Activated CD8-positive, alpha-beta T cell treated with anti-CD3 and anti-CD28 coated beads for 36 hours (primary cell): ENCODE measurements at places on chromosomes 3 and 15. TPM values are rescaled to one million over a fixed set of nuclear protein-coding genes. Genes with fewer than 3 reads are reported as not detected.

REC114 gene
- not detected for total RNA-seq

TGM5 gene
- 0.11 TPM for total RNA-seq

SPATA12 gene
- total RNA-seq = not detected

HYAL3 gene
- 4.1 TPM for total RNA-seq

DNA sequence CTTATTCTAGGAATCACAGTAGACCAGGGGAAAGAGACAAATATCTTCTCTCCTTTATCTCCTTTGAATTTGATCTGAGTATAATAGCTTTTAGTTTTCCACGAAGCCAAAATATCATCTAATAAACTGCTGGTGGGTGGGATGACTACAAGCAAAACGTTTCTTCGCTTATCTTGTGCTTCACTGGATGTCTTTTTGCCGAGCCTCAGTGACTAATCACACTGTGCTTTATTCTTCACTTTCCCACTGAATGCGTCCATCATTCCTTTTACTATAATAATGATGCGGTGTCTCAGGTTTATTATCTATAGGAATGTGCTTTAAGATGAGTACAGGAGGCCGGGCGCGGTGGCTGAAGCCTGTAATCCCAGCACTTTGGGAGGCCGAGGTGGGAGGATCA, 32.5 kb downstream of the CEP152 start:
- H3K4me1 ChIP-seq = no peaks in the 10 kb centered on the region
- no peaks in the 10 kb centered on the region for H3K27me3 ChIP-seq
- peaks cover 53% of the 10 kb centered on the region for H3K36me3 ChIP-seq
- H3K27ac ChIP-seq = no peak overlapping the region

- peak; percentile 49 for DNase-seq
- H3K4me3 ChIP-seq = peak overlapping the region; percentile 62
- peaks cover 54% of the 10 kb centered on the region for H3K36me3 ChIP-seq
- H3K27ac ChIP-seq = peak overlapping the region; percentile 98
- no peaks in the 10 kb centered on the region for H3K27me3 ChIP-seq
These were observed 33.5 kb downstream of the TGFBR2 start for GRCh38 chr3:30639937-30640336.

GRCh38 chr3:188185717-188186251, 31.8 kb downstream of the LPP start:
- H3K27me3 ChIP-seq = no peaks in the 10 kb centered on the region
- H3K36me3 ChIP-seq = peaks cover 2% of the 10 kb centered on the region
- DNase-seq = peak; percentile 14
- H3K4me3 ChIP-seq = no peak overlapping the region

GRCh38 chr15:52528564-52529340, at the start of gene MYO5A:
Gene MYO5A, minus strand, starts transcription at chr15:52528880. Its CDS starts 74 bp downstream, at chr15:52528806.
- H3K4me3 ChIP-seq = peak within 1 kb of the TSS; percentile 95
- DNase-seq = peak; percentile 83
- peaks cover 8% of the 10 kb centered on the region for H3K27me3 ChIP-seq
- no peaks in the 10 kb centered on the region for H3K36me3 ChIP-seq
- H3K27ac ChIP-seq = peak within 1 kb of the TSS; percentile 88

DNA sequence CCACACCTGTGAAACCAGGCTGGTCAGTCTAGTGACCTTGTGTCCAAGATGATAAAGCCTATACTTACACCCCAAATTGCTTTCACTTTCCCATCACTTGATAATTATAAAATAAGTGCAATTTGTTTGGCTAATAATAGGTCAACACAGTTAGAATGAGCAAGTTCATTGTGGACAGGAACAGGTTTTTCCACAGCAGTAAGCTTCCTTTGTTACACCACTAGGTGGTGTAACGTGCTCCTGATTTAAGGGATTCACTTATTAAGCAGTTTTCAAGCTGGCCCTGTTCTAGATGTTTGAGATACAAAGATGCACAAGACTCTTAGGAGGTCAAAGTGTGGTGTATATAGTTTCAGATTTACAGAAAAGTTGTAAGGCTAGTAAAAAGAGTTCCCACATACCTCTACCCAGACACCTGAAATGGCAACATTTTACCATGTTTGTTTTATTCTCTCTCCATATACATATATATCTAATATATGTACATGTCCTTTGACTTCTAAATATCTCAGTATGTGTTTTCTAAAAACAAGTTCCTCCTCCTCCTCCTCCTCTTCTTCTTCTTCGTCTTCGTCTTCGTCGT, 6.8 kb upstream of the MFSD1 start:
- no peak for DNase-seq
- H3K36me3 ChIP-seq = no peaks in the 10 kb centered on the region
- no peak overlapping the region for H3K27ac ChIP-seq
- H3K4me3 ChIP-seq = no peak overlapping the region
- H3K4me1 ChIP-seq = peaks cover 3% of the 10 kb centered on the region
- H3K27me3 ChIP-seq = no peaks in the 10 kb centered on the region

- no peaks in the 10 kb centered on the region for H3K4me1 ChIP-seq
- no peak overlapping the region for H3K27ac ChIP-seq
- no peak overlapping the region for H3K4me3 ChIP-seq
- H3K36me3 ChIP-seq = peaks cover 4% of the 10 kb centered on the region
These were observed 42.2 kb downstream of the B3GNT5 start for GRCh38 chr3:183295211-183295610.

DNA sequence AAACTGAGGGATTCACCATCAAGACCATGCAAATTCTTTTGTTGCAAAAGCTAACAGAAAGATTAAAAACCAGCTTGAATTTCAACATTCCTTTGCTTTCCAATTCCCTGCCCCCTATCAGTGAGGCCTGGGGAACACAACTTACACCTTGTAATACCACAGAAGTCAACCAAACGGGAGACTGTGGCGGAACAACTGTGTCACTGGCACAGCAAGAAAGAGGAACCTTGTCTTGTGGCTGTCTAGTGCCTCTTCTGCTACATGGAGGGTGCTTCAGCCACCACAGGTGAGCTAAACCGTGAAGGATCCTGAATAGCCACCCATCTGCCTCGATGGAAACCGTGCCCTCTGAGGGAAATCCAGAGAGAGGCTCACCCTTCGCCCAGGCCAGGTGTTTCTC, 11.4 kb downstream of the CCDC12 start:
- no peak overlapping the region for H3K4me3 ChIP-seq
- no peaks in the 10 kb centered on the region for H3K27me3 ChIP-seq
- peaks cover 46% of the 10 kb centered on the region for H3K36me3 ChIP-seq
- H3K4me1 ChIP-seq = peaks cover 82% of the 10 kb centered on the region
